Fibroblast of skin of abdomen (primary cell): ENCODE measurements at places on chromosomes 2 and 18.

DNA sequence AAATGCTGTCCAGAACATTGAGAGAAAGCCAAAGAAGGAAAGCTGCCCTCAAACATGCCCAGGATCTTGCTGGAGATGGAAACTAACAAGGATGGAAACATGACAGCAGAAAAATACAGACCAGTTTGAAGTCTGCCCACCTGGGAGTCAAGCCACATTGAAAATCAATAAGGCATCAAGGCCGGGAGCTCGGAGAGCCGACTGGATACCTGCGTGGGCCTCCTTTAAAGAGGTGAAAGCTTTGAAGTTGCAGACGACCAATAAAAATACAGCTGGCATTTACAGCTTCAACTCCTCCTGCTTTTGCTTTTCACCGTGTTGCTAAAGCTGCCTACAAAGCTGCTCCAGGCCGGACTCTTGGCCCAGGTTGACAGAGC lies 279.7 kb downstream of the SRBD1 start:
- no peak for DNase-seq

DNA sequence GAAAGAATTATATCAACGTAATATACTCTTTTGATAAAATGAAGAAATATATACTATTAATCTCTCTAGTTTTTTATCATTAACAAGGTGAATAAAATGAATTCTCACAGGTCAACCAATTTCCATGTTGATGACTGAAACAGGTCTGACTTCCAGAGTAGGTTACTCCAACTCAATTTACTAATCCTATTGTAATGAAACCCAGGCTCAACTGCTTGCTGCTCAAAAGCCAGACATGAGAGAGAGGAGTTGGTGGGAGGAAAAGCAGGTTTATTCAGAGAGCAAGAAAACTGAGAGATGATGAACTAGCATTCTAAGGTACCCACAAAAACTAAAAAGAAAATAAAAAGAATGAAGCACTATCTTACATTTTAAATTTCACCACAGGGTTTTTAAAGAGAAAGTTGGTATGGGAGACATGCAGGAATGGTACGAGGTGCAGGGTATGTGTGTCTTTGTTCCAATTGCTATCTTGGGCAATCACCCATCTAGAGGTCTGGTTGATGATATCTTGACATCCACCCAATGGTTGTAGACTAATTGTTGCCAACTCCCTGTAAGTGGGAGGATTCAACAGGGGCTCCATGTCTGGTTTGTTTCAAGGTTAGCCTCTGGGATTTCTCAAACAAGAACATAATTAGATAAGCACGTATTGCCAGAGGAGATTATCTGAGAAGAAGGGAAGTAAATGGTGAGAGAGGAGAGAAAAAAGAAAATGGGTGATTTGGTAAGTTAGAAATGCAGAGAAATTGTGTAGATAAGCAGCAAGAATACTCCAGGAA lies 471.4 kb upstream of the REG3G start:
- DNase-seq, result no peak

- no peak for DNase-seq
These were observed 18.7 kb upstream of the ADAM17 start for GRCh38 chr2:9574331-9574730.

DNA sequence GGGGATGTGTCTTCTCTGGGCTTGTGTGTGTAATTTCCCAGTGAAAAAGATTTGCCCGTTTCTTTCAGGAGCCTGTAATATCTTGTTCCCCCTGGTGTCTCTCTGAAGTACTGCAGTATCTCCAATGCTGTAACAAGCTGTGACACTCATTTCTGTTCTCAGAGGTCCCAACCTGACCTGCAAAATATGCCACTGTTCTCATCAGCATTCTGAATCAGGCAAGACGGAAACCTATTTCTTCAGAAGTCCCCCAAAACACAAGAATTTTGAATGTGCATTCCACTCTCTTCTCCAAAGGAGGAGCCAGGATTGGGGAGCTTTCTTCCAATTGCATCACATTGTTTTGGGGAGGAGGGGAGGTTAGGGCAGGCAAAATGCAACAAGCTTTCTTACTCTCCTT lies 77.0 kb upstream of the CNGA3 start:
- DNase-seq, result peak; percentile 68

GRCh38 chr2:20091305-20091991 lies 40.0 kb upstream of the LAPTM4A start:
- peak; percentile 97 for DNase-seq

- no peak for DNase-seq
These were observed 503 bp downstream of the GTF3C3 start for GRCh38 chr2:196798980-196799379.

- no peak for DNase-seq
These were observed 82.1 kb downstream of the ACTR2 start for GRCh38 chr2:65309699-65310098.

- no peak for DNase-seq
These were observed 35.4 kb upstream of the CCDC93 start for GRCh38 chr2:118049140-118049815.

DNA sequence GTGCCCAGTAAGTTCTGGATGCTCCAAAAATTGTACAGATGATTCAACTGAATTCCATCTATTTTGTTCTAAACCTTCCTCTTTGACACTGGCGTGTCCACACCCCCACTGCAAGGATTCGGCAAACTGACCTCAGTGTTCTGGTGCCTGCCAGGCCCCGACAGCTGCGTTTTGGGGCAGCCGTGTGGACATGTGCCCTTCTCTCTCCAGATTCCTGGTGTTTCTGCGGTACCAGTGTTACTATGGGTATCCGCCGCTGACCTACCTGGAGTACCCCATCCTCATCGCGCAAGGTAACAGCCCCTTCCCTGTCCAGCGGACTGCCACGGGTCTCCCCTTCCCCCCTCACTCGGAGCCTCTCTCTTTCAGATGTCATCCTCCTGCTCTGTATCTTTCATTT lies 5.0 kb downstream of the SLC66A3 start:
- DNase-seq, result no peak

GRCh38 chr2:203301667-203302066 lies 26.5 kb upstream of the ABI2 start:
- DNase-seq, result no peak

DNA sequence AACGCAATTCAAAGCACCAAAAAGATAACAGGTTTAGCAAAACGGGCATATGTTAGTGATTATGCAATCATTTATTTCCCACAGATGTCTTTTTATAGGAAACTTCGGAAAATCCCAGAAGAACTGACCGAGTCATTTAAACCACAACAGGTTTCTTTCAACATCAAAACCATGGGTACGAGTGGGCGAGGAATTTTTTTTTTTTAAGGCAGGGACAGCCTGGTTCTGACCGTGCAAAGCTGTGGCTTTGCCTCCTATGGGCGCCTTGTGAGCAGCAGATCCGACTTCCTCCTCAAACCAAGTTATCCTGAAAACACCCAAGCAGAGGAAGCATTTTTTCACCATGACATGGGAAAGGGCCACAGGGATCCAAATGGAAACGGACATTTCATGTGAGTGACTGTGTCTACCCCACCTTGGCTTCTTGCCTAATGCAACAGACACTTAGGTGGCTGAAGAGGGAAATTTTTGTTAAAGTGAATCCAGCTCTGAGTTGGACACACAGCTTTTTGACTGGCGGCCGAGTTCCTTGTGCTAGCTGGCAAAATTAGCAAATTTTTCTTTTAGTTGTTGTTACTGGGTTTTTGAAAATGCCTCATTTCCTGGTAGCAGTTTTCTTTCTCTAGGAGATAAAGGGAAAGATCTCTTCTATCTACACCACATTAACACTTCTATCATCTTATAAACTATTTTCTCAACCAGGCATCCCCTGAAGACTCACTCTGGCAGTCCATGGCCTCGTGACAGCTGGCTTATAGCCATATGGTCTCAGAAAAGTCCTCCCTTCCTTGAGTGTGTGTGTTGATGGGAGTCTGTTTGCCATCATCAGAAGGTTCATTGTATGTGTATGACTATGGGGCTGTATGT lies 487.4 kb upstream of the ZEB2 start:
- peak; percentile 97 for DNase-seq
